RCC 7860 (cell line): ENCODE measurements at places on chromosomes 3 and 15.
A peak's percentile ranks its signal among the peaks of the same experiment; 100 is the strongest.

DNA sequence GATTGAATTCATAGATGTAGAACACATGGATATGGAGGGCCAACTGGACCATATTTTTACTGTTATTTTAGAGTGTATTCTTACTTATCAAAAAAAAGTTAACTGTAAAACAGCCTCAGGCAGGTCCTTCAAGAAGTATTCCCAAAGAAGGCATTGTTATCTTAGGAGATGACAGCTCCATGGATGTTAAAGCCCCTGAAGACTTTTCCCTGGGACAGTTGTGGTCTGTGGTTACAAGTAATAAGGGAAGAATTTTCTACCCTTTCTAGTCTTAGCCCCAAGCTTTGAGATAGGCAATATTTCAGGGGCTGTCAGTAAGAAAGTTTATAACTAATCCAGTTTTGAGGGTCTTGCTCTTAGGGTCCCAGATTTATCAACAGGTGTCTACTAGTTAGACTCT, 62.5 kb downstream of the LRRC49 start:
- DNase-seq: peak; percentile 32

- no peak for DNase-seq
These were observed 193.9 kb downstream of the UBE3A start for GRCh38 chr15:25244731-25245585.

- DNase-seq: no peak
These were observed 239.3 kb downstream of the IL5RA start for GRCh38 chr3:2870724-2871333.

- peak; percentile 96 for DNase-seq
These were observed 44.4 kb downstream of the BTD start for GRCh38 chr3:15645740-15646501.

DNA sequence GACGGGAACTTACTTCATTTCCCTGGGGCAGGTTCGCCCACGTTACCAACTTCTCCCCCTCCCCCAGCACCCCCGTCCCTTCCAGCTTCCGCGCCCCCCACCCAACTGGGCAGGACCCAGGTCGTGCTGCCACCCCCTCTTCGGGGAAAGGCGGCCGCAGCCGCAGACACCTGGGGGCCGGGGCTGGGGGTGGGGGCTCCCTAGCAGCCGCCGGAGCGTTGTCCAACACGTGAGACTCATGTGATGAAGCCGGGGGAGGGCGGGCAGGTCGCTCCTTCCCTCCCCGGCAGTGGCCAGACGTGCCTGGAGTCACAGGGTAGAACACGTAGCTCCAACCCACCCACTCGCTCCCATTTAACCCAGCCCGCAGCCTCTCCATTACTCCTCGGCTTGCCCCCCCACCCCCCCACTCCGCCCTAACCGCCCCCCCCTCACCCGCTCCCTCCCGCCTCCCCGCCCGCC, 240 bp upstream of the BHLHE40 start:
- peak; percentile 96 for DNase-seq

GRCh38 chr3:126667631-126668449, 12.9 kb upstream of the TXNRD3 start:
- DNase-seq: no peak

- no peak for DNase-seq
These were observed 47.5 kb downstream of the RAB11A start for GRCh38 chr15:65916664-65917406.

GRCh38 chr15:96553931-96554330, 223.4 kb downstream of the NR2F2 start:
- no peak for DNase-seq

- DNase-seq: no peak
These were observed 15.9 kb upstream of the UBE3A start for GRCh38 chr15:25454771-25455170.

- no peak for DNase-seq
These were observed 39.2 kb downstream of the ROPN1B start for GRCh38 chr3:126008219-126008618.

DNA sequence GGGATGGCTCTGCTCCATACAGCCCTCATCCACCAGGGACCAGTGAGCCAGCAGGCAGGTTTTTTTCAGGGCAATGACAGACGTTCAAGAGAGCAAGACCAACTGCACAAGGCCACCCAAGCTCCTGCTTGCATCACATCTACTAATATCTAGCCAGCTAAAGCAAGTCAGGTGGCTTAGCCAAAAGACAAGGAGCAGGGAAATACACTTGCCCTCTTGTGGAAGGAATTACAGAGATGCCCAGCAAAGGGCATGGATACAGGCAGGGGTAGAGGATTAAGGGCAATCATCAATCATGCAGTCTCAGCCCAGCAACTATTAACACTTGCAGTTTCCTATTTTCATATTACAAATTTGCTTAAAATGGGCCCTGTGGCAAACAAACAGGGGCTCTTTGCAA, 81.5 kb upstream of the NTRK3 start:
- DNase-seq: no peak

DNA sequence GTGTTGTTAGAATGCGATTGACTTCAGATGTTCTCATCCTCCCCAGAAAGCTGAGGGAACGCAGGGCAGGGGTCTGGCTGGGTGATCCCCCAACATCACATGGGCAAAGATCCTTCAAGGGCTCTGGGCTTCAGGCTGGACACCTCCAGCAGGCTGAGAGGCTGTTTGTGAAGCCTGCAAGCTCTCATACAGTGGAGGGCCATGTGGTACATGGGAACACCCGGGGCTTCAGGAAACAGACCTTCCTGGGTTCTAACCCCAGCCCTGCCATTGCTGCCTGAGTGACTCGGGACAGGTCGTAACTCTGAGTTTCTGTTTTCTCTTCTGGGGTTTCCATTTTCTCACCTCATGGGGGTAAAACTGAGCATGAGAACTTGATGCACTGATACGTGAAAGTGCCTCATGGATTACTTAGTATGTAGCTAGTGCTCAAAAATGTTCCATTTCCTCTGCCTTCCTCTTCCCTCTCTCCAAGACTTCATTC, 81.2 kb downstream of the TLE3 start:
- DNase-seq: no peak

DNA sequence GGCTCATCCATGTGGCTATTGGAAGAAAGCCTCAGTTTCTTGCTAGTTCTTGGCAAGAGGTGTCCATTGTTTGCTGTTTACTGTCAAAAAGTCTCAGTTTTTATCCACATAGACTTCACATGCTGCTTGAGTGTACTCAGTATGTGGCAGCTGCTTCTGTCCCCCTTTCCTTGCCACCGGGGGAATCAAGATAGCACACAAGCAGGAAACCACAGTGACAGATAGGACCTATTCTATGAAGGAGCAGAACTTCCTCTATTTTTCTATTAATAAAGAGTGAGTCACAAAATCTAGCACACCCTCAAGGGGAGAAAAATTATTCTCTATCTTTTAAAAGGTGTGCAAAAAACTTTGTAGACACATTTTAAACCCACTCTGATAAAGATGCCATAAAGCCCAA, 121.4 kb upstream of the GMNC start:
- DNase-seq: no peak

DNA sequence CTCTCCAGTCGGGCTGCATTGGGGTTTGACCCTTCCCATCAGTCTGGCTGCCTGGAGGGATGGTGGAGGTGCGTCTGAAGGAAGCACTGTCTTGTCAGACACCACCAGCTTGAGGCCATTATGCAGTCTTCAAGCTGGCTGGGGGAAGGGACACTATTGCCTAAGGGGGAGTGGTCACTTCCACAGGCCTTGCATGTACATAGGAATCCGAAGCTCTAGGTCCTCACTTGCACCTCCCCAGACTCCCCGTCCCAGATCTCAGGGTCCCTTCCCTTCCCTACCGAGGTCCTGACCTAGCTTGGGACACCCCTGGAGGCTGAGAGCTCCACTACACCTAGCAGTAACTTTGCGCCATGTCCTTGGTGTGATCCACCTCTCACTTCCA, 48.6 kb upstream of the KLF13 start:
- DNase-seq: no peak

- peak; percentile 50 for DNase-seq
These were observed 13.5 kb upstream of the GRAMD1C start for GRCh38 chr3:113825090-113825489.

DNA sequence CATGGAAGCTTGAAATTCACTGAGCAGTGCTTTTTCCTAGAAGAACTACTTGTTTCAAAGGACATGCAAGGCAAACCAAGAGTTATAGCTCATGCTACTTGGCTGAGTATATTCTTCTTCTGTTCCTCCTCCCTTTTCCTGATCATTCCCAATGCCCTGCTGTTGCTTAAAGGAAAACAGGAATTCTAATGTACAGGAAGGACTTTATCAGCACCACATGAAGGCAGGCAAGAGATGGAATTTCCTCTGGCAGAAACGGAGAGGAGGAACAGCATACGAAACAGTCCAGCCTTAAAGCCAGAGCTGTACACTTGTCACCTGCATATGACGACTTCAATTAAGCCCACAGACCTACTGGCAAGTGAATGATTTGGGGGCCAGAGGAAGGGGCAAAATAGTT, 15.7 kb downstream of the MEIS2 start:
- no peak for DNase-seq

DNA sequence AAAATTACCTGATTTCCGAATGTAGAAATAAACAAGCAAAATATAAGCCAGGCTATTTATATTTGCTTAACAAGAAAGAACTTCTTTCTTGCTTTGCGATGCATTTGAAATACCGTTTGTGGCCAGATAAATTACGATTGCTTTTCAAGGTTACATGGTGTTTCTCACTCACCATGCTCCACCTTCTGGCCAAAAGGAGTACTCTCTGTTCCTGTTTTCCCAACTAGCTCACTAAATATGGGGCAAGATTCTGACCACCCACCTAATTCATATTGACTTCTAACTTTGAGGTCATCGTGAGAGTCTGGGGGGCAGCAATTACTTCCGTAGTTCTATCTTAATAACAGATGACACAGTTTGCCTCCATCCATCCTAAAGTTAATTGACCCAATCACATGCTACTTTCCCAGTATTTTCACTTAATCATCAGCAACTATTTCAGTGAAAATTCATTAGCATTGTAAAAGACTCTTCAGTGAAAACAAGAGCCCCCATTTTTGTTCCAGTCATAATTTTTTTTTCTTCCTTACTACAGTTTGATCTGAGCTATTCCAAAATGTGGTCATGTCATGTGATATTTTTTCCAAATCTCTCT, 25.9 kb downstream of the ACP3 start:
- DNase-seq: peak; percentile 35

- no peak for DNase-seq
These were observed 82.9 kb downstream of the IQSEC1 start for GRCh38 chr3:12990306-12990705.

DNA sequence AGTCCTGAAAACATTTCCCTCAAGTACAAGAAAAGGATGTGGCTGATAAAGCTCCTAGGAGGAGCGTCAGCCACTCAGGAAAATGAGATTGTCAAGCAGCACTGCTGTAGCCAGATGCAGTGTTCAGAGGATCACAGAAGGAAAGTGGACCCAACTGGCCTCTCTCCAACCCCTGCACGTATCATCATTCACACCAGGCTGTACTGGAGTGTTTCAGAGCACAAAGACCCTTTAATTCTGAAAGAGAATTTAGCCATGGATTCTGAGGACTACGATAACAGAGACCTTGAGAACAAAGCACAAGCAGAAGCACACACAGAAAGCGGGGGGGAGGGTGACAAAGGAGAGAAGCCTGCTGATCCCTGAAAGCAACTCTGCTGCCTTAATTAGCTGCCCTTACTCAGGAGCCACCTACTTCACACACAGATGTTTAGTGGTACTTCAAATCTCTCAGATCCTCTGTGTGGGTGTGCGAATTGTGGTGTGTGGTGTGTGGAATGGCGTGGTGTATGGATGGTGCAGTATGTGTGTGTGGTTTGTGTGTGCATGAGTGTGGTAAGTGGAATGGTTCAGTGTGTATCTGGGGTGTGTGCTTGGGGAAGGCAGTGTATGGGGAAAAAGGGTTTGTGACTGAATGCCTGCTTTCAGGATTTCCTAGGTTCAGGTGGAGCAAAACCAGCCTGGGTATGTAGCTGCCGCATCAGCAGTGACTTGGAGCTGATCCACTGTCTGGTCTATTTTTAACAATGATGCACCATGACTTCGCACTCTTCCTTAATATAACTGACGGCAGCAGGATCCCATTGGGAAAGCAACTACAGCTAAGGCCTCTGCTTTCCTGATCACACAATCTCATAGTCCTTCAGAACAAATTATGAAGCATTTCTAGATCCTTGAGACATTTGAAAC, 192.5 kb downstream of the RSL24D1 start:
- DNase-seq: no peak

- no peak for DNase-seq
These were observed 22.3 kb upstream of the MORF4L1 start for GRCh38 chr15:78850352-78850751.
